ENCODE measurements at places on chromosomes 16 and 17.

GRCh38 chr16:4574919-4575705 lies 19.0 kb downstream of the C16orf96 start:
- DNase-seq, result no peak

DNA sequence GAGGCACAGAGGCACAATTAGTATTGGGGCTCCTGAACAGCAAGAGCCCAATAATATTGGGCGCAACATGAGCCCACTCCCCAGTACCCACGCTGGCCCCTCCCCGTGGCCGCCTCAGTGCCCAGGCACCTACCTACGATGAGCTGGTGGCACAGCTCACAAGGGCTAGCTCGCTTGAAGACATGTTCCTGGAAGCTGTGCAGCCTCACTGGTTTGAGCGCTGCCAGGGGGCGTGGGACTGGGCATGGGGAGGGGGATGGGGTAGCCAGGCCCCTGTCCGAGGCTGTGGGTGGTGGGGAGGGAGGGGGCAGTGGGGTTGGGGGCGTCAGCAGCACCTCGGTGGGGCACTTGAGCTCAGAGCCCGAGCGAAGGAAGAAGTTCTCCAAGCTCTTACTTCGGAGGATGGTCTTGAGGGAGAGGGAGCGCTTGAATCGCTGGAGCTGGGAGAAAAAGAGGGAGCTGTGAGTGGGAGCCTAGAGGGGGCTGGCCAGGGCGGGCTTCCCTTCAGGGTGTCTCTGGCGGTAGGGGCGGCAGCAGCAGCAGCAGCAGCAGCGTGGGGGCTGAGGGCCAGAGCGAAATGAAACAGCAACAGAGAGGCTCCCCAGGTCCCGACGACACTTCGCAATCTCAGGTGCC lies 7.9 kb downstream of the STAC2 start:
- DNase-seq, result no peak

- DNase-seq, result no peak
These were observed 3.8 kb downstream of the B4GALNT2 start for GRCh38 chr17:49136335-49136734.

- no peak for DNase-seq
These were observed 10.9 kb downstream of the RAD51C start for GRCh38 chr17:58703137-58703915.

DNA sequence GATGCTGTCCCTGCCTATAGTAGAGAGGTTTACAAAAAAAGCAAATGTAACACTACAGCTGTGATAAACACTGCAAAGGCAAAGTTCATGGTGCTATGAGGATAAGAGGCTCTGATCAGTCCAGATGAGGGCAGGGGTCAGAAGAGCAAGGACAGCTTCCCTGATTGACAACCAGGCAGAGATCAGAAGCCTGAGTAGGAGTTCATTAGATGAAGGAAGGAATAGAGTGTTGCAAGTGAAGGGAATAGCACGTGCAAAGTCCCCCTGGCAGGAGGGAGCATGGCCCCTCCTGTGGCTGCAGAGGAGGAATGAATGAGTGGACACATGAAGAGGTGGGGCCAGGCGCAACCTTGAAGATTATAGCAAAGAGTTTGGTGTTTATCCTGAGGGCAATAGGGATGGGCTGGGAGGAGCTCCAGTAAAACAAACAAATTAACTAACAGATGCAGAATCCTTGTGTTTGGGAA lies 208.4 kb upstream of the IRX5 start:
- no peak for DNase-seq

GRCh38 chr17:68176718-68177117 lies 71.1 kb upstream of the AMZ2 start:
- DNase-seq, result no peak

- no peak for DNase-seq
These were observed 23.7 kb downstream of the YPEL2 start for GRCh38 chr17:59355030-59355701.

GRCh38 chr17:81402981-81403467 lies 7.8 kb downstream of the BAHCC1 start:
- DNase-seq, result no peak

All from fibroblast of the conjunctiva (primary cell).